ENCODE measurements at places on chromosomes 11 and 22.

DNA sequence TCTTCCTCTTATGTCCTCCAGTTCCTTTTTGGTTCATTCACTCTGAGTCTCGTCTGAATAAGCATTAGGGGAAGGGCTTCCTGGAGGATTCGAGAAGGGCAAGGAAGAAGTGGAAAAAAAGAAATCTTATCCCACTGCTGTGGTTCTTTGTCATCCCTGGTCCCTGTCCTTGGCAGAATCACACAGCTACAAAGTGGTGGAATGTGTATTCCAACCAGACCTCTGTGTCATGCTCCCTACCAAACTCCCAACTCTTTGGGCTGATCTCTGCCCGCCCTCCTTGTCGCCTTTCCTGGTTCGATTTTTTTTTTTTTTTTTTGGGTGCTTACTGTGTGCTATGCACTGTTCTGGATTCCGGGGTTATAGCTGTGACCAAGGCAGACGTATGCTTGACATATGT, 61.0 kb downstream of the TEAD1 start:
- ATAC-seq: no peak

DNA sequence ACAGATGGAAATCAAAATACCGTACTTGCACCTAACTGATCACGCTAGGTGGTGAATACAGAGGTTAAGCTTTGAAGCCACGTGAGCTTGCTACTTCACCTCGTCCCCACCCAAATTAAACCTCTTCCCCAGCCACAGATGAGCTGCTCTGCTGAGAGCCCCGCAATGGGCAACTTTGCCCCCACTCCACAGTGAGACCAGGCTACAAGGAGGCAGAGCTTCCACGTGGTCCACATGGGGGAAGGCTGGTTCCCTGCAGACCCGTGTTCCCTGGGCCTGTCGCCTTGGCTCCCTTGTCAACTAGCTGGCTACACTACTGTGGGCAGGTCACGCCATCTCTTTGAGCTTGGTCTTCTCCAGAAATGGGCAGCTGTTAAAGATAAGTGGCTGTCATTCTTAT, 10.9 kb downstream of the CD5 start:
- ATAC-seq: no peak

- no peak for ATAC-seq
These were observed 590 bp downstream of the NNMT start for GRCh38 chr11:114296605-114297372.

GRCh38 chr22:38208551-38208968, 6.8 kb downstream of the MAFF start:
- no peak for ATAC-seq

GRCh38 chr22:21904250-21904789, 36.9 kb upstream of the MAPK1 start:
- ATAC-seq: no peak

Measured in stimulated activated memory B cell treated with anti-CD40 and anti-IgM and Interleukin-4, amounts not matched to agents 10 μg/mL and 1 μg/mL and 100 μg/mL, for 72 hours (primary cell).